ENCODE measurements at places on chromosomes 5 and 9. TPM values are rescaled to one million over a fixed set of nuclear protein-coding genes. Genes with fewer than 3 reads are reported as not detected.

GRCh38 chr9:75814667-75815066 is 75.8 kb upstream of the PCSK5 start:
- H3K27ac ChIP-seq: no peak overlapping the region
- no peak for DNase-seq
- no peaks in the 10 kb centered on the region for H3K4me1 ChIP-seq
- no peaks in the 10 kb centered on the region for H3K27me3 ChIP-seq
- H3K4me3 ChIP-seq: no peak overlapping the region
- H3K36me3 ChIP-seq: no peaks in the 10 kb centered on the region

GRCh38 chr5:80124121-80124918 is 89.2 kb downstream of the THBS4 start:
- H3K27me3 ChIP-seq: no peaks in the 10 kb centered on the region
- H3K4me3 ChIP-seq: no peak overlapping the region
- peaks cover 9% of the 10 kb centered on the region for H3K4me1 ChIP-seq
- no peak for DNase-seq
- no peak overlapping the region for H3K27ac ChIP-seq

DNA sequence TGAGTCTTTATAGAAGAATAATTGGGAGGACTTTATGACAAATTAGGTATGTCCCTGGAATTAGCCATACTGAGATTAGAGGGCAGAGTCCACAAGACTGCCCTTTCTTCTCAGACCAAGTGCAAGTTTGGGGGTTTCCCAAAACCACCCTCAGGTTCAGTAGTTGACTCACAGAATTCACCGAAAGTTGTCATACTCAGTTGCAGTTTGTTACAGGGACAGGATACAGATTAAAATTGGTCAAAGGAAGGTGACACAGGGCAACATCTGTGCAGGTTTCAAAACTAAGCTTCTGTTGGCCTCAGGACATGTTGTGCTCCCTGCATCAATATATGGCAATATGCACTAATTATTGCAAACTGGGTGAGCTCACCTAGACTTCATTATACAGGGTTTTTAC is 3.8 kb downstream of the RANBP17 start:
- H3K27ac ChIP-seq: no peak overlapping the region
- peaks cover 12% of the 10 kb centered on the region for H3K4me1 ChIP-seq
- no peak for DNase-seq
- peaks cover 11% of the 10 kb centered on the region for H3K36me3 ChIP-seq
- no peak overlapping the region for H3K4me3 ChIP-seq
- peaks cover 6% of the 10 kb centered on the region for H3K27me3 ChIP-seq

DNA sequence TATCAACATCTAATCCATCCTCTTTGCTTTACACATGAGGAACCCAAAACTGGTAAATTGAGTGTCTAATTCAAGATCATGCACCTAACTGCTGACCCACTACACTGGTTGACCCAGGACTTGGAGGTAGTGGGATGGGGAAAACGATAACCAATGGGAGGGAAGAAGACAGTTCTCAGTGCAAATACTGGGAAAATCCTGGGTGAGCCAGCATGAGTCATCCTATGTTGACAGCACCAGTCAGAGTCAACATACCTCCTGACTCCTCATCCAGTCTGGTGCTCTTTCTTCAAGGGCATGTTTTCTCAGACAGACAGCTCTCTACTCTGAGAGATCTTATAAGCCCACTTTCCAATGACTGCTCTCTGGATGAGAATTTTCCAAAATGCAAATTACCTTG is 232.8 kb upstream of the PTGER4 start:
- no peaks in the 10 kb centered on the region for H3K27me3 ChIP-seq
- H3K4me1 ChIP-seq: no peaks in the 10 kb centered on the region

- no peaks in the 10 kb centered on the region for H3K36me3 ChIP-seq
- no peak overlapping the region for H3K4me3 ChIP-seq
- H3K27me3 ChIP-seq: peaks cover 56% of the 10 kb centered on the region
- no peak overlapping the region for H3K27ac ChIP-seq
- H3K4me1 ChIP-seq: no peaks in the 10 kb centered on the region
These were observed 133.5 kb upstream of the LPCAT1 start for GRCh38 chr5:1657161-1657741.

GRCh38 chr9:77386187-77386586 is 208.9 kb downstream of the VPS13A start:
- DNase-seq: no peak
- no peak overlapping the region for H3K4me3 ChIP-seq
- no peaks in the 10 kb centered on the region for H3K36me3 ChIP-seq
- H3K27me3 ChIP-seq: no peaks in the 10 kb centered on the region
- no peaks in the 10 kb centered on the region for H3K4me1 ChIP-seq

- DNase-seq: no peak
- H3K4me3 ChIP-seq: peak overlapping the region; percentile 44
- no peaks in the 10 kb centered on the region for H3K36me3 ChIP-seq
- H3K27me3 ChIP-seq: peaks cover 12% of the 10 kb centered on the region
These were observed 7.9 kb upstream of the KCNMB1 start for GRCh38 chr5:170397059-170397458.

GRCh38 chr9:99357575-99357974 is 135.5 kb downstream of the SEC61B start:
- H3K4me1 ChIP-seq: no peaks in the 10 kb centered on the region
- no peak overlapping the region for H3K4me3 ChIP-seq
- no peak for DNase-seq
- no peak overlapping the region for H3K27ac ChIP-seq
- H3K27me3 ChIP-seq: peaks cover 32% of the 10 kb centered on the region

- H3K27ac ChIP-seq: no peak overlapping the region
- H3K4me1 ChIP-seq: peaks cover 10% of the 10 kb centered on the region
- no peak overlapping the region for H3K4me3 ChIP-seq
These were observed 529.1 kb upstream of the CLINT1 start for GRCh38 chr5:158388021-158388420.

DNA sequence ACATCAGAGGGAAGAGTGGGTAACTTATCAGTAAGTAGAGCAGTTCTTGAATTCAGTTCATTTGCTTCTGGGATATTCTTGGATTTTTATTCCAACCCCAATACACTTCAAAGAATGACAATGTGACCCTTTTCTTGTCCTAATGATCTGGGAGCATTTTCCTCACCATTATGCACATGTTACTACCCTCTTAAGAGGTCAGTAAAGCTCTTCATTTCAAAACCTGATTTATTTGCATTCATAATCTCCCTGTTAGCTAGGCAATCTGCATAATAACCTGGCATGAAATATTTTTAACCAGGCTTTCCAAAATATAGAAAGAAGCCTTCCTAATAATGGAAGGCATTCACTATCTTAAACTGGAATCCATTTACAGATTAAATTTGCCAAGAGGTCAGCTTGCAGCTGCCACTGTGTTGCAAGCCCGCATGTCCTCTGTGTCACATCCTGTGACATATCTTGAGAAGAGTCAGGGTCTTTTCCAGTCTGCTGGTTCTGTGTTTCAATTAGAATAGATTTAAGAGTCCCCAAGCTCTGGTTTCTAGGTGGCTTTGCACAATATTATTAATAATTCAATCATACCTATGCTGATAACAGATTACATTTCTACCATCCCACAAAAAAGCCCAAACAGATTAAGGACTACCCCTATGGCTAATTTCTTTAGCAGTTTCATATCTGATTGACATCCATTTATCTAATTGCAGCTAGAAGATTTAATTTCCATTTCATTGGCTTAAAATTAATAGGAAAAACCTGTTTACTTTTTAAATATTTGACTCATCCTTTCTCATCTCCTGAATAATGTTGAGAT is 30.9 kb upstream of the PPP2R2B start:
- H3K36me3 ChIP-seq: no peaks in the 10 kb centered on the region
- peaks cover 6% of the 10 kb centered on the region for H3K27me3 ChIP-seq
- no peak overlapping the region for H3K27ac ChIP-seq

GRCh38 chr5:98157368-98157767 is 616.1 kb upstream of the RGMB start:
- no peaks in the 10 kb centered on the region for H3K27me3 ChIP-seq
- no peak for DNase-seq
- no peaks in the 10 kb centered on the region for H3K4me1 ChIP-seq
- no peak overlapping the region for H3K27ac ChIP-seq
- H3K4me3 ChIP-seq: no peak overlapping the region

DNA sequence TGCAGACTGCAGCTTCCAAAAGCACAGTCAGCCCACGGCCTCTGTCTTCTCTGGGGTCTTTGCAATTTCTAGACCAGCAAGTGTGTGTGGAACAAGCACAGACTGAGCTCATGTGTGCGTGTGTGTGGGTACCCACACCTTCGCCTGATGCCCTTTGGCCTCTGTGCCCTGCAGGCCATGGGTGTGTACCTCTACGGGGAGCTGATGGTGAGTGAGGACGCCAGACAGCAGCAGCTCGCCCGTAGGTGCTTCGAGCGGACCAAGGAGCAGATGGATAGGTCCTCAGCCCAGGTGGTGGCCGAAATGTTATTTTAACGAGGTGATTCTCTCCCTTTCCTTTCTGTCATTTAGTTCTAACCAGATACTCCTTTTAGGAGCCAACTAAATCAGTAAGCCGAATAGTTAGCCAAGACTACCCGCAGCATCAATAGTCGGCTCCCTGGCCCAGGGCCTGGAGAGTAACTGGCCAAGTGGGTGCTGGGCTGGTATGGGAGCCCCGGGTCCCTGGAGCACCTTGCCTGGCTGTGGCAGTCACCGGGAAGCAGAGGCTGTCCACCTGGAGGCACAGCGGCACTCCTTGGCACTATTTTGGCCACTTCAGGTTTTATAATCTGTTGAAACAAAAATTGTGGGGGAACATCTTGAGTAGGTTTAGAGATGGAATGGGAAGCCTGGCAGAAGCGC is 235.0 kb downstream of the FANCC start:
- peaks cover 51% of the 10 kb centered on the region for H3K4me1 ChIP-seq
- peaks cover 54% of the 10 kb centered on the region for H3K36me3 ChIP-seq
- H3K27ac ChIP-seq: no peak overlapping the region
- no peak overlapping the region for H3K4me3 ChIP-seq
- H3K27me3 ChIP-seq: no peaks in the 10 kb centered on the region
- DNase-seq: no peak

DNA sequence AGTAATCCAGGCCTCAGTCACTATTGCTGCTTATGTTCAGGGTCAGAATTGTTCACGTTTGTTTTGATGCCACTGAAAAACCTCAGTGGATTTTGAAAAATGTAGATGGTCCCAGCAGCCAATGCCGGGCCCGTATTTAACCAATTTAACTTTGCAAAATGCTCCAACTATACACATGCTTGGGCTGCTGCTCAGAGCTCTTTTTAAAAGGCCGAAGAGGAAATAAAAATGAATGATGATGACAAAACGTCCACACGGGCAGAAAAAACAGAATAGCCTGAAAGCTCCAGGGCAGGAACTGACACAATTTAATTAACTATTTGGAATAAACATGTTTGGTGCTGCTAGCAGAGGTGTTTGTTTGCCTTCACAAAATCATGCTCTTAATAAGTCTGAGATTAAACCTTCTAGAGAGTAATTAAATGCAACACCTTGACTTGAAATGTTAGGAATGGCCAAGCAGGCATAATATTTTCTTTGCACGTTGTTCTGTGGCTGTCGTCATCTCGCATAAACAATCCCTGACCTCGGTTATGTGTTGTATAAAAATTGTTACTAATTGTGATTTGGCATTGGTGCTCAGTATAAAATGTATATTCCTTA is 152.7 kb downstream of the SLIT3 start:
- peaks cover 50% of the 10 kb centered on the region for H3K4me1 ChIP-seq
- peaks cover 9% of the 10 kb centered on the region for H3K36me3 ChIP-seq
- no peak overlapping the region for H3K27ac ChIP-seq
- no peak overlapping the region for H3K4me3 ChIP-seq
- DNase-seq: no peak

- no peak overlapping the region for H3K27ac ChIP-seq
- peak; percentile 84 for DNase-seq
- peaks cover 40% of the 10 kb centered on the region for H3K27me3 ChIP-seq
- H3K36me3 ChIP-seq: no peaks in the 10 kb centered on the region
These were observed 59.7 kb upstream of the TRPC7 start for GRCh38 chr5:136424835-136425584.

DNA sequence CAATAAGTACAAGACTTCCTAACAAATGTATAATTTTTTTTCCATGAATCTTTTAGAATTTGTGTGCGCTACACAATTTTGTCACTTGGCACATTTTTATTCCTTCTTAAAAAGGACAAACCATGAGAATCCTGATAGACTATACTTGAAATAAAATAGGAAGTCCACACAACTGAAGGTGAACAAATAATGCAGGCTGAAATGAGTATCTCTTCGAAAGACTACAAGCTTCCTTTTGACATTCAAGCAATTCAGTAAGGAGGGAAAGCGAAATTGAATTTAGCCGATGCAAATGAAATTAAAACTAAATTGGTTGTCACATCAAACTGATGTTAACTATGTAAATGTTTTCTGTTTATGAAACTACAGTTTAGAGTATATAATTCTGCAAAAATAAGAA is 374.4 kb upstream of the CCNH start:
- H3K36me3 ChIP-seq: no peaks in the 10 kb centered on the region
- H3K4me1 ChIP-seq: no peaks in the 10 kb centered on the region
- DNase-seq: no peak
- H3K27ac ChIP-seq: no peak overlapping the region
- H3K27me3 ChIP-seq: peaks cover 44% of the 10 kb centered on the region
- no peak overlapping the region for H3K4me3 ChIP-seq

- no peaks in the 10 kb centered on the region for H3K36me3 ChIP-seq
- peaks cover 6% of the 10 kb centered on the region for H3K4me1 ChIP-seq
- H3K27ac ChIP-seq: no peak overlapping the region
- no peak overlapping the region for H3K4me3 ChIP-seq
These were observed 125.3 kb downstream of the DPYSL3 start for GRCh38 chr5:147384346-147385193.

DNA sequence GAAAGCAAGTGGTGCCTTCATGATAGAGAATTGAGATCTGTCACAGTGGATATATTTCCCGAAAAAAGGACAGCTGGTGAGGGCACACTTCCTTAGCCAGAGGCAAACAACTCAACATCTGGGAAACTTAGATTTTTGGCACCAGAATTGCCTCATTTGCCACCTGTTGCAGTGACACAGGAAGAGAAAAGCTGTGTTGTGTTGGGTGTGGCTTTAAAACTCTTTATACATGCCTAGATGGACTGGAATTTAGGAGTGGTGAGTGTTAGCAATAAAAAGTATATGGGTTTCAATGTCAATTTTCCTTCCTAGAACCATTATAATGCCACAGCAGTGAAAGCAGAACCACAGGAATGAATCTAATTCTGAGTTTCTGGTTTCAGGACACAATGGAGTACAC is 62.6 kb upstream of the CEMIP2 start:
- no peaks in the 10 kb centered on the region for H3K36me3 ChIP-seq
- peak overlapping the region; percentile 68 for H3K27ac ChIP-seq
- no peak overlapping the region for H3K4me3 ChIP-seq
- DNase-seq: no peak
- H3K4me1 ChIP-seq: no peaks in the 10 kb centered on the region

- no peak overlapping the region for H3K4me3 ChIP-seq
- peaks cover 4% of the 10 kb centered on the region for H3K4me1 ChIP-seq
- H3K27me3 ChIP-seq: no peaks in the 10 kb centered on the region
- no peak for DNase-seq
- no peak overlapping the region for H3K27ac ChIP-seq
These were observed 473.2 kb downstream of the ENC1 start for GRCh38 chr5:74167206-74167929.

Gene OCLN
- 57.5 TPM for total RNA-seq

Gene AJM1
- total RNA-seq: 3.2 TPM

Gene CBY3
- total RNA-seq: not detected

Gene IQGAP2
- 24.7 TPM for total RNA-seq

Gene ADRB2
- 0.81 TPM for total RNA-seq
